ENCODE measurements at places on chromosomes 13 and 19.

GRCh38 chr13:109152311-109152820, 523.0 kb downstream of the MYO16 start:
- DNase-seq: no peak

- DNase-seq: no peak
Measured at GRCh38 chr13:67238277-67238859, 8.2 kb upstream of the PCDH9 start.

GRCh38 chr19:58364146-58364545, 1.6 kb upstream of the ZNF497 start:
- DNase-seq: no peak

GRCh38 chr13:80458543-80458942, 117.6 kb upstream of the SPRY2 start:
- no peak for DNase-seq

- DNase-seq: no peak
Measured at GRCh38 chr13:109728791-109729731, 57.3 kb downstream of the IRS2 start.

- DNase-seq: no peak
Measured at GRCh38 chr13:46600943-46601311, 48.0 kb downstream of the LRCH1 start.

Data from stimulated activated CD4-positive, alpha-beta T cell treated with anti-CD3 and anti-CD28 coated beads, Interleukin-1b, Interleukin-23, amount 100 ng/mL, for 1 hour (primary cell).